Choroid plexus epithelial cell (primary cell): ENCODE measurements at places on chromosomes 13 and 19.

GRCh38 chr13:112916296-112916695, 52.7 kb upstream of the MCF2L start:
- no peak for DNase-seq

GRCh38 chr19:35545001-35545854, at the start of gene TMEM147:
Gene TMEM147 (plus strand): TSS chr19:35545626. CDS start chr19:35545740, 114 bp downstream.
- peak; percentile 86 for DNase-seq

- no peak for DNase-seq
Observed at GRCh38 chr19:11195681-11196080, 1.7 kb downstream of the KANK2 start.

GRCh38 chr19:3458229-3459088, 21.9 kb downstream of the SMIM24 start:
- DNase-seq, result peak; percentile 72

DNA sequence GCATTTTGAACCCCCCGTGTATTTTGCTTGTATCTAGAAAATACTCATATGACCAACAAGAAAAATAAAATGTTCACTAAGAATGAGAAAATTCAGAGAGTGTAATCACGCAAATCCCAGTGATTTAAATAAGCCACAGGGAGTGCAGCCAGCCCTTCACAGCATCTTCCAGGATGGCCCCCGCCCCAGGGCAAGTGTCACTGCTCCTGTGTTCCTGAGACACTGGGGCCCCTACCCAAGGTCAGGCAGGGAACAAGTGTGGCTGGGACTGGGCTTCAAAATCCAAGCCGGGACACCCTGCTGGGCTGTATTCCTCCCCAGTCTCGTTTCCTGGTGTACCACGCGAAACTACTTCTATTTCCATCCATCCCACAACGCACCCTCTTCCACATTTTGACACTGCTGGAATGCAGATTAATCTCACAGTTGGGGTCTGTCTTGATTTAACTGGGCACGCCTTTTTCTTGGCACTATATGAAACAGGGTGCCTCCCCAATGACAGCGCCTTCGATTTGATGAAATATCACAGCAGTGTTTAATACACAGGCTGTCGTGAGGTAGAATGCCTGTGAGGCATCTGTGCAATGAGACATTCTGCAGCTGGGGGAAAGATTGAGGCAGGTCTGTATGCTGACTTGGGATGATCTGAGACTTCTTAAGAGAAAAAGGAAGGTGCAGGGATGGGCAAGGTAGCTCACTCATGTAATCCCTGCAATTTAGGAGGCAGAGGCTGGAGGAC, 18.3 kb upstream of the CCNP start:
- peak; percentile 34 for DNase-seq
